ENCODE measurements at places on chromosomes 12 and 14. TPM values are rescaled to one million over a fixed set of nuclear protein-coding genes. Genes with fewer than 3 reads are reported as not detected.

NEUROD4 gene
- not detected for total RNA-seq

FGF23 gene
- total RNA-seq, result not detected

LBHD2 gene
- not detected for total RNA-seq

CLEC4A gene
- total RNA-seq, result 0.29 TPM

ALDH1L2 gene
- total RNA-seq, result 63.9 TPM

GYS2 gene
- not detected for total RNA-seq

ALDH2 gene
- 17.1 TPM for total RNA-seq

KRT6C gene
- not detected for total RNA-seq

NID2 gene
- 138 TPM for total RNA-seq

CLEC2A gene
- total RNA-seq, result not detected

CDCA3 gene
- 5.0 TPM for total RNA-seq

TBX3 gene
- 11.9 TPM for total RNA-seq

PLEKHD1 gene
- under 0.01 TPM for total RNA-seq

SIX1 gene
- 21.5 TPM for total RNA-seq

PKP2 gene
- 0.29 TPM for total RNA-seq

ADGRD1 gene
- total RNA-seq, result 0.72 TPM

MIP gene
- not detected for total RNA-seq

TMPRSS12 gene
- total RNA-seq, result not detected

- peak overlapping the region; percentile 70 for H3K27ac ChIP-seq
- H3K4me1 ChIP-seq, result peaks cover 37% of the 10 kb centered on the region
- H3K4me3 ChIP-seq, result no peak overlapping the region
- DNase-seq, result peak; percentile 100
- no peaks in the 10 kb centered on the region for H3K27me3 ChIP-seq
- H3K36me3 ChIP-seq, result no peaks in the 10 kb centered on the region
These were observed 11.0 kb downstream of the KRT7 start for GRCh38 chr12:52243856-52244614.

GRCh38 chr12:120960657-120961056, 17.7 kb upstream of the HNF1A start:
- no peak overlapping the region for H3K4me3 ChIP-seq
- H3K27me3 ChIP-seq, result peaks cover under 1% of the 10 kb centered on the region
- no peaks in the 10 kb centered on the region for H3K36me3 ChIP-seq
- no peaks in the 10 kb centered on the region for H3K4me1 ChIP-seq

- H3K27ac ChIP-seq, result no peak overlapping the region
- no peak overlapping the region for H3K4me3 ChIP-seq
- H3K36me3 ChIP-seq, result no peaks in the 10 kb centered on the region
- no peak for DNase-seq
These were observed 103.5 kb downstream of the FGD4 start for GRCh38 chr12:32502693-32503502.

GRCh38 chr14:89227496-89227836, 189.6 kb downstream of the FOXN3 start:
- no peak overlapping the region for H3K4me3 ChIP-seq
- no peaks in the 10 kb centered on the region for H3K27me3 ChIP-seq
- H3K27ac ChIP-seq, result no peak overlapping the region
- no peak for DNase-seq

GRCh38 chr12:46357438-46358324, 14.9 kb downstream of the SLC38A2 start:
- H3K27ac ChIP-seq, result peak overlapping the region; percentile 15
- H3K36me3 ChIP-seq, result peaks cover 42% of the 10 kb centered on the region
- H3K4me1 ChIP-seq, result no peaks in the 10 kb centered on the region

DNA sequence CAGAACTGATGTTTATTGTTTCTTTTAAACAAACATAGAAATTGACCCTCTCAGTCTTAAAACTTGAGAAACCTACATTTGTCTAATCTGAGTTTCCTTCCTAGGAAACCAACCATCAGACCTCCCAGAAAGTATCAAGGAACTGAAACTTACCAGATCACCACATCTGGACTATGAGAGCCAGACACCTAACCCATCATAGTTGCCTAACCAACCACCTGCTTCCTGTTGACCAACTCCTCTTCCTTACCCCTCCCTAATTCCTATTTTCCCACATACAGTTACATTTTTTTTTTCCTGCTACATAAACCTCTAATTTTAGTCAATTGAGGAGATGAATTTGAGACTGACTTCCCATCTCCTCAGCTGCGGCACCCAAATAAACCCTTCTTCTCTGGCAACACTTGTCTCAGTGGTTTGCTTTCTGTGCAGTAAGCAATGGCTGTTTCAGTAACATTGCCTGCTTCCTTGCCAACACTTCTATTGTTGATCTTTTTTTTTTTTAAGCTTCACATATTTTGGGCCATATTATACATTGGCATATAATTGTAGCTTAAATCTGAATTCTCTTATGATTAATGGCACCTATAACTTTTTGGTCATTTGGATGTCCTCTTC, 34.3 kb downstream of the KLRD1 start:
- no peak overlapping the region for H3K4me3 ChIP-seq
- no peak for DNase-seq
- no peaks in the 10 kb centered on the region for H3K36me3 ChIP-seq
- H3K27me3 ChIP-seq, result no peaks in the 10 kb centered on the region

GRCh38 chr12:86719381-86719780, 463.2 kb upstream of the MGAT4C start:
- H3K36me3 ChIP-seq, result no peaks in the 10 kb centered on the region
- H3K4me1 ChIP-seq, result peaks cover 2% of the 10 kb centered on the region
- no peak overlapping the region for H3K27ac ChIP-seq
- no peak for DNase-seq
- no peak overlapping the region for H3K4me3 ChIP-seq

DNA sequence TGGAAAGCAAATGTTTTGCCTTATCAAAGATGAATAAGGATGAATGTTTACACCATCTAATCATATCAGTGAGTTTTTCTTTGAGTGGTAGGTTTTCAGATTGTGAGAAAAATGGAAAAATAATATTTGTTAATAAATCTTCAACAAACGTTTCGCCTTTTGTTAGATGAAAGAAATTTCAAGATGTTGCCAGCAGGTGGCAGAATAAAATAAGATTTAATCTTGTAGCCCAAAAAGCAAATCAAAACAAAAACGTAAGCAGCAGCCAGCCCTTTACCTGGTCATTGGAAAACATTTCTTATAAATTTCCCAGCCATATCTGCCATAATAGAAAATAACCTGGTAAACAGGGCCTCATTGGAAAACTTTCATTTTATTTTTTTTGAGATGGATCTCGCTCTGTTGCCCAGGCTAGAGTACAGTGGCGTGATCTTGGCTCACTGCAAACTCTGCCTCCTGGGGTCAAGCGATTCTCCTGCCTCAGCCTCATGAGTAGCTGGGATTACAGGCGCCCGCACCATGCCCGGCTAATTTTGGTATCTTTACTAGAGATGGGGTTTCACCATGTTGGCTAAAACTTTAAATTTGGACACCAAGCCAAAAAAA, 15.4 kb upstream of the TMEM120B start:
- no peaks in the 10 kb centered on the region for H3K4me1 ChIP-seq
- no peak overlapping the region for H3K4me3 ChIP-seq
- DNase-seq, result peak; percentile 83
- peaks cover 4% of the 10 kb centered on the region for H3K27me3 ChIP-seq

GRCh38 chr12:62261876-62262517, 1.8 kb downstream of the USP15 start:
- H3K36me3 ChIP-seq, result no peaks in the 10 kb centered on the region
- H3K27ac ChIP-seq, result peak overlapping the region; percentile 6
- H3K4me3 ChIP-seq, result no peak overlapping the region
- no peaks in the 10 kb centered on the region for H3K27me3 ChIP-seq

- DNase-seq, result no peak
- no peaks in the 10 kb centered on the region for H3K27me3 ChIP-seq
- H3K4me1 ChIP-seq, result no peaks in the 10 kb centered on the region
- H3K27ac ChIP-seq, result no peak overlapping the region
- H3K36me3 ChIP-seq, result no peaks in the 10 kb centered on the region
These were observed 52.2 kb upstream of the PLBD1 start for GRCh38 chr12:14619741-14620501.

- H3K27ac ChIP-seq, result peak overlapping the region; percentile 63
- H3K4me1 ChIP-seq, result peaks cover 16% of the 10 kb centered on the region
- no peaks in the 10 kb centered on the region for H3K36me3 ChIP-seq
- H3K27me3 ChIP-seq, result no peaks in the 10 kb centered on the region
- peak overlapping the region; percentile 98 for H3K4me3 ChIP-seq
These were observed 575 bp downstream of the L2HGDH start for GRCh38 chr14:50311337-50311971.

GRCh38 chr12:21992823-21993222, 51.6 kb upstream of the ABCC9 start:
- no peak overlapping the region for H3K27ac ChIP-seq
- H3K4me1 ChIP-seq, result no peaks in the 10 kb centered on the region
- no peaks in the 10 kb centered on the region for H3K27me3 ChIP-seq
- no peaks in the 10 kb centered on the region for H3K36me3 ChIP-seq
- DNase-seq, result no peak

DNA sequence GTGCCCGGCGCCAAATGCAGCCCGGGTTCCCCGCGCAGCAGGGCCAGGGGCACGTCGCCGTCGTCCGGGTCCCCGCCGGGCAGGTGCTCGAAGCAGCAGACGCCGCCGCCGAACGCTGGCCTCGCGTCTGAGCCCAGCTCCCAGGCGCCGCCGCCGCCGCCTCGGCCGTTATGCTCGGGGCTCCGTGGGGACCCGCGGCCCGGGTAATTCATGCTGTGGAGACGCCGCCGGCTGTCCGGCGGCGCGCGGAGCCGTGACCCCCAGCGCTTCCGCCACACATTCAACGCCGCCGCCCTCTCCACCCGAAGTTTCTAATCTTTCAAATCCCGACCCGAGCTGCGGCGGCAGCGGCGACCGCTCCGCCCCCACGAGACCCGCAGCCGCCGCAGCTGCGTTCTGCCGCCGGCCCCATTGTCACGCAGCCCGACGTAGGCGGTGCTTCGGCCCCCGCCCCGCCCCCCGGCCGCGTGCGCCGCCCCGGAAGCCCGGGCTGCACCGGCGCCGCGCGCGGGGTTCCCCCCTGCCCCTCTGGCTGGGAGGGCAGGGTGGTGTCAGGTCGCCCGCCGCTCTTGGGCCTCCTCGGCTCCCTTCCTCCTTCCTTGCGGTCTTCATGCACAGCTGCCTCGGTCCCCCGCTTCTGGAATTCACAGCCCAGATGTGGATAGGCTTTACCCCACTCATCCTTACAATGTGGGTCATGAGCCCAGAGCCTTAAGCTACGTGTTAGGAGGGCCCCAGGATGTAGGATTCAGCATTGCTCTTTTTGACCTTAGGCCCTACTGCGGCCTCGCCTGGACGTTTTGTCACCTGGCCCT, at the start of gene DDHD1:
TSS of gene DDHD1 (minus strand) at position 437 of the 815 bp plus-strand sequence. CDS start at position 212, 225 bp downstream.
- peak within 1 kb of the TSS; percentile 66 for H3K27ac ChIP-seq
- H3K4me3 ChIP-seq, result peak within 1 kb of the TSS; percentile 94
- H3K27me3 ChIP-seq, result no peaks in the 10 kb centered on the region
- H3K4me1 ChIP-seq, result peaks cover 11% of the 10 kb centered on the region
- DNase-seq, result peak; percentile 97

- no peak overlapping the region for H3K4me3 ChIP-seq
- no peak for DNase-seq
- H3K36me3 ChIP-seq, result no peaks in the 10 kb centered on the region
- no peaks in the 10 kb centered on the region for H3K27me3 ChIP-seq
- peaks cover 19% of the 10 kb centered on the region for H3K4me1 ChIP-seq
These were observed 69.6 kb upstream of the SLCO1C1 start for GRCh38 chr12:20625531-20625930.

- H3K27me3 ChIP-seq, result peaks cover 20% of the 10 kb centered on the region
- H3K4me3 ChIP-seq, result no peak overlapping the region
- H3K4me1 ChIP-seq, result no peaks in the 10 kb centered on the region
- no peaks in the 10 kb centered on the region for H3K36me3 ChIP-seq
- no peak for DNase-seq
- H3K27ac ChIP-seq, result no peak overlapping the region
These were observed 12.6 kb upstream of the OR10P1 start for GRCh38 chr12:55624056-55624455.

- DNase-seq, result no peak
- no peaks in the 10 kb centered on the region for H3K36me3 ChIP-seq
- H3K4me3 ChIP-seq, result no peak overlapping the region
- no peak overlapping the region for H3K27ac ChIP-seq
- no peaks in the 10 kb centered on the region for H3K27me3 ChIP-seq
These were observed 10.4 kb upstream of the HEATR5A start for GRCh38 chr14:31430634-31431264.

- peak overlapping the region; percentile 80 for H3K27ac ChIP-seq
- H3K36me3 ChIP-seq, result no peaks in the 10 kb centered on the region
- H3K4me1 ChIP-seq, result peaks cover 8% of the 10 kb centered on the region
- DNase-seq, result no peak
- H3K4me3 ChIP-seq, result no peak overlapping the region
These were observed 193.0 kb downstream of the MON2 start for GRCh38 chr12:62659453-62660295.

DNA sequence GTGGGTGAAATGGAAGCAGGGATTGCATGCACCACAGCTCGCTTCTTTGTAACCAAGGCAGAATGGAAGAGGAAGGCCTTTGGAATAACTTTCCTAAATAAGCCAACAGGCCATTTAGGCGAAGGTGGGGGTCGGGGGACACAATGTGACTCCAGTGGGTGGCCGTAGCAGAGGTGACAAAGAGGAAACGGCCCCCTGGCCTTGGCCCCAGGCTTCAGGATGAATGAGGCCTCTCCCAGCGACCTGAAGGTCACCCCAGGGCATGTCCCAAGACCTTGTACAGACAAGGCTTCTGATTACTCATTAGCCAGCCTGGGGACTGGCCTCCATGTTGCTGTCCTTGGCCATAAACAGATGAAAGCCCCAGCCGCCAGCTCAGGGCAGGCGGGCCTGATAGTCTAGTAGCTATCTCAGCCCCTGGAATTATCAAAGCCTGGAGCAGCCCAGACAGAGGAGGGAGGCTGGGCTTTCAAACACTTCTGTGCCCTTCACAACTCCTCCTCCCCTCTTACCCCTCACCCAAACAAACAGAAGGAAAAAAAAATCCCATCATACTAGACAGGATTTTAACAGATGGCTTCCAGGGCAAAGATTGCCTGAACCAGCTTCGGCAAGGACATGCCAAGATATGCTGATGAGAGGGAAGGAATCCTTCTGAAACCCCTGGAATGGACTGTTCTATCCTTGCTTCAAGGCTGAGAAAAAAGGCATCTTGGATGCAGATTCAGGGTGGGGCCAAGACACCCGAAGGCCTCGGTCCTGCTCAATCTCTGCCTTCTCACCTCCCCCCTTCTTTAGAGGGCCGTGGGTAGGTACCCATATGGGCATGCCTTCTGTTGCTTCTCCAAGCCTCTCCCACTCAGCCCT, 142.3 kb upstream of the PARP11 start:
- no peak overlapping the region for H3K4me3 ChIP-seq
- H3K4me1 ChIP-seq, result no peaks in the 10 kb centered on the region

DNA sequence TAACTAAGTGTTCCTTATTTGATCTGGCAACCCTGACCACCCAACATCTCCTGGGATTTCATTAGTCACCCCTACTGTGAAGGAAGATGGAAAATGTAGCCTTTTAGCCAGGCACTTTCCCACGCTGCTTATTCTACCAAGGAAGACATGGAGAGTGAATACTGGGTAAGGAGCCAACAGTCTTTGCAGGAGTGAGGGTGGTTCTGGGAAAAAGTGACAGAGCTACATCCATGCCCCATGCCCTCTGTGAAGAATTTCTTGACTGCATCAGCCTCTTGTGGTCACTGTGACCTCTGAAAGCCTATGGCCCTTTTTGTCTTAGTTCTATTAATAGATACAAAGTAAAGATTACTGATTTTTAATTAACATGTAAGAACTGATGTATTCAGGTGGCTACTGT, 196.0 kb upstream of the EEA1 start:
- peak; percentile 67 for DNase-seq
- H3K27ac ChIP-seq, result no peak overlapping the region
- H3K27me3 ChIP-seq, result no peaks in the 10 kb centered on the region
- no peak overlapping the region for H3K4me3 ChIP-seq
- H3K36me3 ChIP-seq, result no peaks in the 10 kb centered on the region

All from osteoblast (primary cell).